Right lung (tissue), 10 donors: ENCODE measurements at places on chromosomes 2 and 18. TPM values are rescaled to one million over a fixed set of nuclear protein-coding genes. Genes with fewer than 3 reads are reported as not detected.
A peak's percentile ranks its signal among the peaks of the same experiment; 100 is the strongest.

- DNase-seq: no peak
These were observed 235.7 kb downstream of the CDCA7 start for GRCh38 chr2:173590276-173590861.

DNA sequence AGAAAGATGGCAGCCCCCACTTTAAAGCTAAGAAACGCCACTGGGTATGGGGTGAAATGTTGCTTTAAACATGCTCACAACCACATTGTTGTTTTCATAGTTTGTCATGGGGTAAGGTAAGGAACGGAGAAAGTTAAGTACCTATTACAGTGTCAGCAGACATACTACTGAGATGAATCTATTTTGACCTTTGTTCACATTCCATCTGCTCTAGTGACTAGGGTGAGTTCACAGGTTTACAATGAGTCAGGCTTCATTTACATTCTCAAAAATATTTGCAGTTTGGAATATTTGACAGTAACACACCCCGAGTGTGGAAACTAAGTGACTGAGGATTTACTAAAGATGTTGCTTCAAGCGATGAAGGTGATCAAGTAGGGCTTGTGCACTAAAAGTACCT lies 428.7 kb upstream of the ACVR2A start:
- no peak for DNase-seq

The CD8A gene
- 1.1 TPM for polyA plus RNA-seq

DNA sequence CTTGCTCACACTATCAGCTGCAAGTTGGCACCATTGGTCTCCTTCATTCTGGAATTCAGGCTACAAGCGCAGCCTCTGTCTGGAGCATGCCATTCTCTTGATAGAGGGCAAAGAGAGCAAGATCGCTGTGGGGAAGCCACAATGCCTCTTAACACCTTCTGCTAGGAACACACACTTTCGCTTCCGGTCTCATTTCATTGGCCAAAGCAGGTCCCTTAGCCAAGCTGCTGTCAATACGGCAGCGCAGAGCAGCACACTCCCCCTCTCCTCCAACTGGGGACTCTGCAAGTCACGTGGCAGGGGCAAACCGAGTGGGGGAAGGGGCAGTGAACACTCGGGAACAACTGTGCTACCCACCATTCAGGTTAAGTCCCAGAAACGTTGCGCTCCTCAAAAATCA lies 98.1 kb downstream of the MMADHC start:
- no peak for DNase-seq

GRCh38 chr18:12335503-12335902 lies 27.5 kb downstream of the TUBB6 start:
- DNase-seq: no peak

The ABCB11 gene
- polyA plus RNA-seq: 0.03 TPM

DNA sequence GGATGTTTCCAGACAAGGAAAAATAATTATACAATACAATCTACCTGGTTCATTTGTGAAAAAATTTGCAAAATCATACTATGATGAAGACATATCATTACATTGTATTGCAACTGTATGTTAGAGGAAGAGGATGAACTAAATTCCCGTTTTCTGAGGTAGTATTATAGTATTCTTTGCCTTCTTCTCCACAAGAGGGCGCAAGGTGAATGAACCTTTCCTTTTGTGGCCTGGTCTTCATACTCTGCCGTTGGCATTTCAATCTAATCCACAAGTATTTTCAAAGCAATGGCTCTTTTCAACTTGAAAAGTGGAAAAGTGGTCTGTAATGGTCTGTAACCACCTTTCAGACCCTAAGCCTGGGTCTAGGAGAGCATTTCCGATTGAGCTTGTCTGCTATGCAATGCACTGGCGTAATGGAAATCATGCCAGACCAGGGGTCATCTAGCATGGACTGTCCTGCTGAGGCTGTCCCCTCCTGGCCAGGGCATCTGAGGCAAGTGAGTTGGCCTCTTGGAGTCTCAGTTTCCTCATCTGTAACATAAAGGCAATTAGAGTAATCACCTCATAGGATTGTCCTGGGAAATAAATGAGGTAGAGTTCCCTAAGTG lies 30.8 kb upstream of the ZNF396 start:
- peak; percentile 68 for DNase-seq

The CRYGB gene
- polyA plus RNA-seq: not detected

GRCh38 chr2:118903551-118904479 lies 38.2 kb upstream of the MARCO start:
- DNase-seq: no peak

The ANKRD62 gene
- 0.09 TPM for polyA plus RNA-seq

The FSHR gene
- polyA plus RNA-seq: not detected

DNA sequence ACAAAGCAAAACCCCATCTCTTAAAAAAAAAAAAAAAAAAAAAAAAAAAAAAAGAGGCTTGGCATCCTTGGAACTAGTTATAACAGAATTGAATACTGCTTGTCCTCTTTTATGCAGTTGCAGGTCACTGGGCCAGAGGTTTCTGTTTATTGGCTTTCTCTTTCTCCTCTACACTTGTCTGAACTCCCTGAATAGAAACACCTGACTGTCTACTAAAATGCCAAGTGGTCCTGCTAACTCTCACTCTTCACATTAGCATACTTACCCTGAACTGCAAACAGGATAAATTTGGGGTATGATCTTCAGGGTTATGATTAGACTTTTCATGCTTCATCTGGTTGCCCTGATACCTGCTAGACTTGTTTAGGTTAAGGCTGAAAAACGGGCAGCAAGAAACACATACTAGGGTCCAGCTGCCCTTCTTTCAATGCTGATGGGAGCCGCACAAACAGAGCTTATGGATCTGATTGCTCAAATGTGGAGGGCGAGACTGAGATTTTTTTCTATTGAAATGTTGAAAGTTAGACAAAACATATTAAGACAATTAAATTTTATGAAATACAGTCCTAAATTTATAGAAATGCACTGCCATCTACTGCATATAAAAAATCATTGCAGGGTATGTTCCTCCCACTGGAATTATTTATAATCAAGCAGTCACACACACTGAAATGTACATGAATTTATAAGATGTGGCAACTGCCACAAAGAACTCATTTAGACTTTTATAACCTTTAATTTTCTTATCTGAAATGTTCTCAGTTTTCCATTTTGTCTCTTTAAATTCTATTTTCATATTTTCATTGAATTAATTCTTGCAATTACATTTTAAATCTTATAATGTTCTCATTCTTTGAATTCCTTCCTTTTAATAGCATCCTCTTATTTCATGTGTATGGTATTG lies 40.8 kb downstream of the GTF3C3 start:
- no peak for DNase-seq

DNA sequence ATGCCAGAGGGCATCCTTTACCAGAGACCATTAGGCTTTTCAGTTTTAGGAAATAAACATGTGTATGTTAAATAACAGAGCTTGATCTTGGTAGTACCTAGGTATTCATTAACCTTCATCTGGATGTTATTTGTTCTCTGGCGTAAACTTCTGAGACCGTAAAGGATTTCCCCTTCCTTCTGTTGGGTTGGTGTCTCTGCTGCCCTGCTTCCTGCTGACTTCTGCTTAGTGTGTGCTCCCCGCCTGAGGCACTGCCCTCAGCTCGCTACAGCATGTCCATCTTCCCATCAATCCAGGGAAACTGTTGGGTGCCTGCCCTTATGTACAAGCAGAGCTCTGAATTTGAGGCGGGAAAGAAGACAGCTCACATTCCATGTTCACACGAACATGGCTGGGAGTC lies 177.9 kb downstream of the TPGS2 start:
- no peak for DNase-seq

DNA sequence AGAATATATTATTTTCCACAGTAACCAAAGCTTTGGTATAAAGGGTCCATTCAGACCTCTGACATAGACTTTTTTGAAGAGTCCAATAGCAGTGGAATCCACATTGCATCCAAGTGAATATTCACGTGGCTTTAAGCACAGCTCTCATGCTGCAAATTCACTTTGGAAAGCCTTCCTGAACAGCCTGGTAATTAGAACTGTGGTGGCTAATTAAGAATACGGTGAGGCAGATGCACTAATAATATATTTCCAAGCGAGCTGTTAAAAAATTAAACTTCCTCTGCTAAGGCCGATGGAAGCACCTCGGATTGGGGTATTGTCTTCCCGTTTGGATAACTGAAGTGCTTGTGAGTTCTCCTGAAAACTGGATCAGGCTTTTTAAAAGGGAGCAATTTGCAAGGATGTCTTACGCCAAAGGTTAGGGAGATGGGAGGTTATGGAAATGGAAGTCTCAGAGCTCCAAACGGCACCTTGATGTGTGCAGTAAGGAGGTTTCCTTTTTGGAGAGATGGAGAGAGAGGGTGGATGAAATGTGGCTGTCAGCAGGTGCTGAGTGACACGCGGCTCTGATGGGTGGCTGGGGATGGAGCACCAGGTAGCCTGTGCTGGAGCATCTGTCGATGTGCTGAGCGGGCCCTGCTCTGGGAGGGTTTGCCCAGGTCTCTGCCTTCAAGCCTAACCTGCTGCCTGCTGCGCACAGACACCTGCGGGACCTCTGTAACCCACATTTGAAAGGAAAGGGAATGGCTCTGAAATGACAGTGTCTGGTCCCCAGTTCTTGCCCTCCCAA lies 37.5 kb downstream of the CABLES1 start:
- DNase-seq: no peak

The PLB1 gene
- 2.1 TPM for polyA plus RNA-seq

GRCh38 chr2:227816507-227817294 lies 3.1 kb downstream of the CCL20 start:
- DNase-seq: no peak
